ENCODE measurements at places on chromosomes 3 and 15.
A peak's percentile ranks its signal among the peaks of the same experiment; 100 is the strongest.

DNA sequence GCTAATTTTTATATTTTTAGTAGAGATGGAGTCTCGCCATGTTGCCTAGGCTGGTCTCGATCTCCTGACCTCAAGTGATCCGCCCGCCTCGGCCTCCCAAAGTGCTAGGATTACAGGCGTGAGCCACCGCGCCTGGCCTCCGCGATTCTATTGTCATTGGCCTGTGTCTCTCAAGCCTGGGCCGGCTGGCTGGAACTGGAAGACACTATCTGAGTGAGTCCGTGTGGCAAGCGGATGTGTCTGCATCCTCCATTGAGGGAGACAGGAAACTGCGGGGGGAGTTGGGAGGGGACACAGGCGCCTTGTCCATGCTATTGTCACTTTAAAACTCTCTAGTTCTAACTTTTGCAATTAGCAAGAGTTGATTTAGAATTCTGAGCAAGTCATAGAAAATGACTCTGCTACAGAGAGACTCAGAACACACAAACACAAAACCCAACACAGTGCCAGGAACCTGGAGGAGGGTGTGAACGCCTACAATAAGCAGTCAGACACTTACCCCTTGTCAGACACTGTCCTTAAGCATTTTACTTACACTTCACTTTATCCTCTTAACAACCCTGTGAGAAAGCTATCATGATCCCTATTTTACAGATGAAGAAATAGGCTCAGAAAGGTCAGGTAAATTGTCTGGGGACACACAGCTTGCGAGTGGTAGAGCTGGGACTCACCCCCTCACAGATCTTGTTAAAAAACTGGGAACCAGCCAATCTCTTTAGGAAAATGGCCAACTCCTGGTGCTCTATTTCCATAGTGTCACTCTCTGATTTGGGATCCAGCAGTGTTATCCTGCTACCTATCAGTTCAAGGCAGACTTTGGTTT, 38.7 kb downstream of the ANP32A start:
- peak; percentile 53 for DNase-seq

DNA sequence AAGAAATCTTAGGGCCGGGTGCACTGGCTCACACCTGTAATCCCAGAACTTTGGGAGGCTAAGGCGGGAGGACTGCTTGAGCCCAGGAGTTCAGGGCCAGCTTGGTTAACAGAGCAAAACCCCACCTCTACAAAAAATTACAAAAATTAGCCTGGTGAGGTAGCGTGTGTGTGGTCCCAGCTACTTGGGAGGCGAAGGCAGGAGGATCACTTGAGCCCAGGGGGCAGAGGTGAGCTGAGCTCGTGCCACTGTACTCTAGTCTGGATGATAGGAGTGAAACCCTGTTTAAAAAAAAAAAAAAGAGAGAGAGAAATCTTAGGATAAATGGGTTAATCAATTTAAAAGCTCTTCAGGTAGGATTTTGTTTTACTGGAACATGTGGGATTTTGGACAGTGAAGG, 31.2 kb upstream of the DUT start:
- no peak for DNase-seq

DNA sequence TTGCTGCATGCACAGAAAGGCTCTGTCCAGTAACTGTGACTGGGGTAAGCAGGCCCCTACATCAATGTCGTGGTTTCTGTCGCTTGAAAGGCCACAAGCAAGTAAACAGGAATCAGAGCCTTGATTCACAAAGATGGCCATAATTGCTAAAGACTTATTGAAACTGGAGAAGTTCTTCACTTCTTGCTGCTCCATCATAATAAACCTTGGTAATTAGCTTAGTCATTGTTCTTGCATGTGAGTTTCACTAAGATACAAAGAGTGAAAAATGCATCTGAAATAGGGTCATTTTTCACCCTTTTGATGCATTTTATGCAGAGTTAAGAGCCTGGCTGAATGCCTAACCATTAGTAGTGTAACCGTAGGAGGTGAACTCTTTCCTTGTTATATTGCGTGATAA, 3.2 kb downstream of the SEMA6D start:
- no peak for DNase-seq

DNA sequence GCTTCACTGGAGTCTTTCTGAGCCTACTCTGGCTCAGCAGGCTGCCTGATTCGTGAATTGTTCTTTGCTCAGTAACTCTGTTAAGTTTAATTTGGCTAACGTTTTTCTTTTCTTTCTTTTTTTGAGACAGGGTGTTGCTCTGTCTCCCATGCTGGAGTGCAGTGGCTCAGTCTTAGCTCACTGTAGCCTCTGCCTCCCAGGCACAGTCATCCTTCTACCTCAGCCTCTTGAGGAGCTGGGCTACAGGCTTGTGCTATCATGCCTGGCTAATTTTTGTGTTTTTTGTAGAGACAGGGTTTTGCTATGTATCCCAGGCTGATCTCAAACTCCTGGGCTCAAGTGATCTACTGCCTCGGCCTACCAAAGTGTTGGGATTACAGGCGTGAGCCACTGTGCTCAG, 165.0 kb downstream of the PEX5L start:
- DNase-seq: no peak

DNA sequence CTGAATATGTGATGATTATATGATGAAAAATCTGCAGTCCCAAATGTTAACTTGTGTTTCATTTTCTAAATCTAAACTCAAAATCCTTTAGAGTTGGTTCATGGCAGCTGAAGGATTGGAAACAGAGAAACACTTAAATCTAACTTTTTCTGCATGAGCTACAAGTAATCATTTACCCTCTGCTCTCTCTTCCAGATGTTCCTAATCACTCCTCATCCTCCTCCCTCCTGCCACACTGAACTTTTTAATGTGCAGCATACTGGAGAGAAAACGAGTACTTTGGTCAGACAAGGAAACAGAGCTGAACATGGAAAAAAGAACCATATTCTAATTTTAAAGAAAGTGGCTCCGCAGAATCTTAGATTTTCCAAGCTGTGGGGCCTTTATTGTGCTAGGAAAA, 321.2 kb upstream of the COL8A1 start:
- no peak for DNase-seq

GRCh38 chr3:149650828-149651227, 7.0 kb downstream of the WWTR1 start:
- no peak for DNase-seq

DNA sequence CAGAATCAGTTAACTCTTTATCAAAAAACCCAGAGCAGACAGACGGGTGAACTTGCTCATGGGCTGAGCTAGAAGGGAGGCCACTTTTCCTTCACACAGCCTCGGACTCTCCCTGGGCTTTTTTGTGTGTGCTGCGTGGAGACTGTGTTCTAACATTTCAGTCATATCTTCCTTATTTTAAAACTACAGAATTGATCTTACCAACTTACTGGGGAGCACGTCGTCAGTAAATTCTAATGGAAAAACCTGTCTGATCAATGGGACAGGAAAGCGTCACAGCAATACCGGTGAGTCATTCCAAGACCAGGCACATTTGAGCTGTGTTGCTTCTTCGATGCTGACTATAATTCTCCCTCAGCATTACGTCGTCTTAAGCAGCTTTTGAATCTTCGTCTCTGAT, 145.1 kb downstream of the LPP start:
- peak; percentile 49 for DNase-seq

DNA sequence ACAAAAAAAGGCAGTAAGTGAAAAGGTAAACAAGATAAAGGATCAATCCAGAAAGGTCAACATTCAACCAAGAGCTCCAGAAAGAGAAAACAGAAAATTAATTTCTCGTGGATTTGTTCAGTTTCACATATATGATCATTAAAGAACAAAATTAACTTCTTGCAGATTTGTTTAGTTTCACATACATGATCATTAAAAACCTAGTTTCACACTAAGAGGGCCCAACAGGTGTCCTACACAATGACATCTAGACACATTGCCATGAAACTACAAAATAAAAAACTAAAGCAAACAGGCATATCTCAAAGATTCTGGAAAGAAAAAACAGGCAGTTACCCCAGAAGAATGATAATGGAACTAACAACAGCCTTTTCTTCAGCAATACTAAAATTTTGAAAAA, 22.1 kb downstream of the PHC3 start:
- DNase-seq: no peak

DNA sequence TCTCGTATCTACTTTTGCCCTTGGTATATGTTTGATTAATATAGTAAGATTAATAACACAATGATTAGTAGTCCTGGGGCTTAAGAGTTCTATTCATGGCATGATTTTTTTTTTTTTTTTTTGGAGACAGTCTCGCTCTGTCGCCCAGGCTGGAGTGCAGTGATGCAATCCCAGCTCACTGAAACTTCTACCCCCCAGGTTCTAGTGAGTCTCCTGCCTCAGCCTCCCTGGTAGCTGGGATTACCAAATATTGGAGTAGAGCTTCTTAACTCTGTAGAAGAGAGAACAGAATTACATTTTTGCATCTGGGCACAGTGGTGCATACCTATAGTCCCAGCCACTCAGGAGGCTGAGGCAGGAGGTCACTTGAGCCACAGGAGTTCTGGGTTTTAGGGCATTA, 58.9 kb downstream of the RAB7A start:
- no peak for DNase-seq

DNA sequence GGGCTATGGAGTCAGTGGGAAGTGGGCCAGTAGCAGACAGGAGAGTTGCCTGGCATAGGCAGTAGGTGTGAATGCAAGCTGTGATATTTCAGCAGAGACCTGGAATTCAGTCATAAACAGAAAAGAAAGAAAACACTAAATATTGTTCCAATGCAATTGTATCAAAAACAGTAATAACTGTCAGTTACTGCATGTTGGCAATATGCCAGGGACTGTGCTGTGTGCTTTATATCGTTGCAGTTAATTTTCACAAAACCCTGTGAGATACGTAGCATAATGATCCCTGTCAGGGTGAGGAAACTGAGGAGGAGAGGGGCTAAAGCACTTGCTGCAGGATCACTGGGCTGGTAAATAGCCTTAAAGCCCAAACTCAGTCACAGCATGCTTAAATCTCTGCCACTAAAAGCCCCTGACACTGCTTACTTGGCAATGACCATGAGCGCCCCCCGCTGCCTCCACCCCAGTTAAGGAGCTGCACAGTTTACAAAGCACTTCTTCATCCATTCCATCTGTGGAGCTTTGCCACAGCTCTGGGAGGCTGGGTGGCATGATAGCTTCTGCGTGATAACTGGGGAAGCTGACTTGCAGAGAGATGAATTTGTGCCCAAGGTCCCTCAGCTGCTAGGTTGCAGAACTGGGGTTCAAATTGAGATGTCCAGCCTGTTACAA, 3.9 kb downstream of the SLC6A1 start:
- no peak for DNase-seq

All from activated naive CD4-positive, alpha-beta T cell treated with Interleukin-2 at 50 U/mL for 16 hours (primary cell).